ENCODE measurements at places on chromosomes 6 and 20.
A peak's percentile ranks its signal among the peaks of the same experiment; 100 is the strongest.

GRCh38 chr6:168601111-168601510 lies 160.1 kb downstream of the SMOC2 start:
- no peak for DNase-seq

DNA sequence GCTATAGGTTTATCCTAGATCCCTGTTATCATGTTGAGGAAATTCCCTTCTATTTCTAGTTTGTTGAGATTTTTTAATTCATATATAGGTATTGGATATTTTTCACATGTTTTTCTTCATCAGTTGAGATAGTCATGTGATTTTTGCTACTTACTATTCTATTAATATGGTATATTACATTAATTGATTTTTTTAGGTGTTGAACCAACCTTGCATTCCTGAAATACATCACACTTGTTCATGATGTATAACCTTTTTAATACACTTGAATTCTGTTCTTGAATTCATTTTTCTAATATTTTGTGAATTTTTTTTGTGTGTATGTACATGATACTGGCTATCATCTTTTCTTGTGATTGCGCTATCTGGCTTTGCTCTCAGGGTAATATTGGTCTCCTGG lies 25.5 kb upstream of the CAP2 start:
- no peak for DNase-seq

- DNase-seq, result peak; percentile 44
These were observed 63.9 kb downstream of the FHL5 start for GRCh38 chr6:96626759-96627364.

DNA sequence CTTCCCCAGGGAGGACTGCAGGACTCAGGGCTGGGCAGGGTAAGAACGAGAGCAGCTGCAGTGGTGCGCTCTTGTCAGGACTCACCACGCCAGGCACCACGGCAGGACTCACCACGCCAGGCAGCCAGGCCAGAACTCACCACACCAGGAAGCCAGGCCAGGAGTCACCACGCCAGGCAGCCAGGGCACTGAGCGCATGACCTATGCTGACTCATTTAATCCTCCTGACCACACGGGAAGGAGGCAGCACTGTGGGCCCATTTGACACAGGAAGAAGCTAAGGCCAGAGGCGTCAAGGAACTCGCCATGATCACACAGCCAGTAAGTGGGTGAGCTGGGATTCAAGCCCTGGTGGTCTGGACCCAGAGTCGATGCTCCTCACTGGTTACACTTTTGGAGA lies 189.3 kb downstream of the PREX1 start:
- DNase-seq, result no peak

- DNase-seq, result peak; percentile 7
These were observed 65.5 kb upstream of the PRL start for GRCh38 chr6:22362361-22362760.

DNA sequence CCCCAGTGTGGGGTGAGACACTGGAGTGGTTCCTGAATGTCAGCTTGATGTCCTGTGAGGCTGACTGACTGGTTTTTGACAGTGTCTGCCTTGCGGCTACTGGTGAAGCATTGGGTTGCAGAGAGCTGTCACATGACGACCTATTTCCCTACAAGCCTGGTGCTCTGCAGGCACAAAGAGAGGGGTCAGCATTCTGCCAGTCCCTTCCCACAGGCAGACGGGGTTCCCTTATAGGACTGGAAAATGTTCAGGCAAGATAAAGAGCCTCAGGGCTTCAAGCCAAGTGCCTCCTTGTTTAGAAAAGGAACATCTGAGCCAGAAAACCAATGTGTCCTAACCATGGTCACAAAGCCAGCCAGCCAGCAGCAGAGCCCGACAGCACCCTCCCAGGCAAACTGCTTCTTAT lies 11.0 kb downstream of the LY86 start:
- DNase-seq, result no peak

DNA sequence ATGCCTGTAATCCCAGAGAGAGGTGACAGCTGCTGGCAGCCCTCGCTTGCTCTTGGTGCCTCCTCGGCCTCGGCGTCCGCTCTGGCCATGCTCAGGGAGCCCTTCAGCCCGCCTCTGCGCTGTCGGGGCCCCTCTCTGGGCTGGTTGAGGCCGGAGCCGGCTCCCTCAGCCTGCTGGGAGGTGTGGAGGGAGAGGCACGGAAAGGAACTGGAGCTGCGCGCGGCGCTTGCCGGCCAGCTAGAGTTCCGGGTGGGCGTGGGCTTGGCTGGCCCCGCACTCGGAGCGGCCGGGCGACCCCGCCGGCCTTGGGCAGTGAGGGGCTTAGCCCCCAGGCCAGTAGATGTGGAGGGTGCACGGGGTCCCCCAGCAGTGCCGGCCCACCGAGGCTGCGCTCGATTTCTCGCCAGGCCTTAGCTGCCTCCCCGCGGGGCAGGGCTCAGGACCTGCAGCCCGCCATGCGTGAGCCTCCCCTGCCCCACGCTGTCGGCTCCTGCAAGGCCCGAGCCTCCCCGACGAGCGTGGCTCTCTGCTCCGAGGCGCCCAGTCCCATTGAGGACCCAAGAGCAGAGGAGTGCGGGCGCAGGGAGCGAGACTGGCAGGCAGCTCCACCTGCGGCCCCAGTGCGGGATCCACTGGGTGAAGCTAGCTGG lies 34.6 kb downstream of the C6orf52 start:
- no peak for DNase-seq

GRCh38 chr20:43925801-43926200 lies 11.1 kb downstream of the TOX2 start:
- no peak for DNase-seq

DNA sequence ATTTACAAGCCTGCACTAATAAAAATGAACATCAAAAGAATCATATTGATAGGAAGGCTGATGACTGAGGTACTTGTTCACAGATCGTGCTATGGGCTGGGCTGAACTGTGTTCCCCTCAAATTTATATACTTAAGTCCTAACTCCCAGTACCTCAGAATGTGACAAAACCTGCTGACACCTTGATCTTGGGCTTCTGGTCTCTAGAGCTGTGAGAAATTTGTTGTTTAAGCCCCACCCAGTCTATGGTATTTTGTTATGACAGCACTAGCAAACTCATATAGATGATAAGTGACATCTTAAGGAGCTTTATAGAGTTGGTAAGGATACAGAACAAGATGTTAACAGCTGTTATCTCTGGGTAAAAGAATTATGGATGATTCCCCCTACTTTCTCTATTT lies 13.8 kb downstream of the UBE2V1 start:
- DNase-seq, result no peak
